AG09319 (cell line): ENCODE measurements at places on chromosomes 7 and 10.

- DNase-seq, result no peak
Measured at GRCh38 chr7:18468795-18469194, 26.8 kb upstream of the HDAC9 start.

DNA sequence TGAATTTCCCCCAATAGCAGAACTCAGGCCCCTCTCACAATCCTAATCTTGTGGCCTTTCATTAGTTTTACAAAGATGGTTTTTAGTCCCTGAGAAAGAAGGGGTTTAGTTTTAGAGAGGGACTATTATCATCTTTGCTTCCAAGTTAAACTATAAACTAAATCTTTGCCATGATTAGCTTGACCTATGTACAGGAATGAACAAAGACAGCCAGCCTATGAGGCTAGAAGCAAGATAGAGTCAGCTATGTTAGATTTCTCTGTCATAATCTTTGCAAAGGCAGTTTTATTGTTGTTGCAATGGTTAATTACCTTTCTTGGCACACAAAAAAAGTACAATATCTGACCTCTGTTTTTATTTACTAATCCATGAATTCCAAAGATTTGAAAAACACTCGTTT lies 19.1 kb downstream of the RNF133 start:
- no peak for DNase-seq

DNA sequence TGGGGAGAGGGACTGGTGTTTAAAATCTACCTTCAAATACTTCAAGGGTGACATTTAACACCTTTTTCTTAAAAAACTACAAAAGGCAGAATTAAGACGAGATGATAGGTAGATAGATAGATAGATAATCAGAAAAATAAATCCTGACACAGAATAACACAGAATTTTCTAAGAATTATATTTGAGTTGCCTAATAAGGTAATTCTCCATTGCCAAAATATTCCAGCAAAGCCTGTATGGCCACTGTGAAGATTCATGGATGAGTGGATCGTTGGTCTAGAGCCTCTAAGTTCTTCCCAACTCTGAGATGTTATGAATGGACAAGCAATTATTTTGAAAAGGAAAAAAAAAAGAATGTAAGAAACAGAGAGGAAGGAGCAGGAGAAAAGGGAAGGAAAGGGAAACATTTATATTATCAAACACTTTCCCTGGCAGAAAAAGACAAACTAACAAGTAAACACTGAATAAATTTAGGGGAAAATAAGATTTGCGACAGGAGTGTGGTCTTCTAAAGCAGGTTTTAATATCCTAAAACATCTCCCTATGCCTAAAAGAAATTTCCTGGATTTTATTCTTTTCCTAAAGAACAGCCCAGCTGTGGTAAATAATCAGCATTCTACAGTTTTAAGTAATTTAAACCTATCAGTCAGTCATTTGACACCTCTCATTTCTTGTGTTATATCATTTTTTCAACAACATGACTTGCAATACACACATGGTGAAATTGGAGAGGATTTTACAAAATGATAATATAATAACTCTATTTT lies 7.5 kb upstream of the CAV2 start:
- no peak for DNase-seq

DNA sequence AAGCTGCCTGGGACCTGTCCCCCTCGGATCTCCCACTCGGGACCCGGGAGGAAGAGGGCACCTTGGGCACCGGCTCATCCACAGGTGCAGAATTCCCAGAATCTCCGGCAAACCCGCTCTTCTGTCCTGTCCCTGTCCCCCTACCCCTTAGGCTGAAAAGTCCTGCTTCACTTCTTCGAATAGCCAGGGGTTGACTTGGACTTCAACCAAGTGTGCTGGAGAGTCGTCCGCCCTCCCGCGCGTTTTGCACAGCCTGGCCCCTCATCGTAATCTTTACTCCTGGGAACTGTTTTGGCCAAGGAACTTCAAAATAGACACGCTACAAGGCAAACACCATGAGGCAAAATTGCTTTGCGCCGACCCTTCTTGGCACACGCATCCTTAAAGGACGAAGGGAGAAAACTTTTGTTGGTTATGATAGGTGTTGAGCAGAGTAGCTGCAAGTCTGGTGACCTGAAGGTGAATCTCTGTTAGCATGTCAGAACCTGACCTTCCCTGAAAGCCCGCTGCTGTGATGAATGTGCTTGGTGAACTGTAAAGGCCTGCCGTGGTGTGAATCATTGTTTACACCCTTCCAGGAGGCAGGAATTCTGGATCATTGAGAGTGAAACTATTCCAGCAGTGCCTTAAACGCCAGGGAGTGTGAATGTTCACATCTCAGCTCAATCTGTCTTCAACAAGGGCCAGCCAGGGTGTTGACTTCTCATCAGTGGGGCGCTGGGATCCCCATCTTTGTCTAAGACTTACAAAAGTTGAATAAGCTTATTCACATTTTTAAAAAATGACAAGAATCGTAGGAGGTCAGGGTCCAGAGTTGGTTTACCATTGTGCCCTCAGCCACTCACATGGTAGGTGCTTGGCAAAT lies 589 bp upstream of the RAPGEF5 start:
- DNase-seq, result no peak

DNA sequence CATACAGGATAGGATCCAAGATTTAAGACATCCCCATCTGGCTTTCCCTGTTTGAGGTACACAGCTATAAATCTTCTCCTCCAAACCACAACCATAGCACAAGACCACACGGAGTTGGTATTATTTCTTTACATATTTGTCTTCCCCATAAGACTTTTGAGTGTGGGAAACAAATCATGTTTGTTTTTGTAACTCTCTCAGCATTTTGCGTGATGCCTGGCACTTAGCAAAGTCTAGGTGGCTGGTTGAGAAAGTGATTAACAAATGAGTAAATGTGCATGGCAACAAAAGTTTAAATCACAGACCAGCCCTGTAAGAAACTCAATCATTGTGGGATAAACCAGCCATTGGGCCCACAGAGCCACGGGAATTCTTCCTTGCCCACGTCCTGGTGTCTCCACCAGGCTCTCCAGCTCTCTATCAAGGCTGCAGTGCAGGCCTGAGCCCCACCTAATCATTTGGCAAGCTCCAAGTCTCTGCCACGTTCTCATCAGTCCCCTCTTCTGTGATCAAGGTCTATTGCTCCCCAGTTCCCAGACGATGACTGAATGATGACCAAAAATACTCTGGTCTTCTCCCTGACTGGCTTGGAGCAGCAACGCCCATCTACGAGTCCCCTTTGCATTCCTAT lies 317.8 kb downstream of the TNS3 start:
- DNase-seq, result no peak

DNA sequence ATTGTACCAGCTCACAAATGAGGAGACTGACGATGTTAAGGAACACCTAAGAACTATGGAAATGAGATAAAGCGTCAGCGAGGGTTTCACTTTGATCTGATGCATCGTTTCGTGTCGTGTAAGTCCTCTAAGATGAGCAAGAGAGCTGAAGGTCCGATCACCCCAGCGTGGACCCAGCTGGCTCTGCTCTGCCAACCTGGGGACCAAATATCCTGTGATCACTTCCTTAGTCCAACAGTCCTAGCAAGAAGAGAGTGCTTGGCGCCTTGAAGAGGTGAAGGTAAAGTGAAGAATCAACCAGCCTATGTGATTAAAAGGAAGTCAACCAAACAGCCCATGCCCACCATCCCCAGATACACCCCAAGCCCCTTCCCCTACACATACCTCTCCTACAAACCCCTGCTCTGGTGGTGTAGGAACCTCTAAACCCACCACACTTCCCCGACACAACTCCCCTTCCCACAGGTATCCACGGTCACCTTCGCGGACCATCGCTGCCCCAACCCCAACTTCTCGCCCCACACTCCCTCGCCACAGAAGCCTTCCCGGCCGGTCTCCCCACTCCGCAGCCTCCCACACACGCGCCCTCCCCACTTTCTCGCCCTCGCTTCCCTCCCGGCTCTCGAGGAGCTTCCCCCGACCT lies 722 bp downstream of the UPF2 start:
- no peak for DNase-seq

- no peak for DNase-seq
Measured at GRCh38 chr7:151237244-151238189, 5.2 kb downstream of the CHPF2 start.

DNA sequence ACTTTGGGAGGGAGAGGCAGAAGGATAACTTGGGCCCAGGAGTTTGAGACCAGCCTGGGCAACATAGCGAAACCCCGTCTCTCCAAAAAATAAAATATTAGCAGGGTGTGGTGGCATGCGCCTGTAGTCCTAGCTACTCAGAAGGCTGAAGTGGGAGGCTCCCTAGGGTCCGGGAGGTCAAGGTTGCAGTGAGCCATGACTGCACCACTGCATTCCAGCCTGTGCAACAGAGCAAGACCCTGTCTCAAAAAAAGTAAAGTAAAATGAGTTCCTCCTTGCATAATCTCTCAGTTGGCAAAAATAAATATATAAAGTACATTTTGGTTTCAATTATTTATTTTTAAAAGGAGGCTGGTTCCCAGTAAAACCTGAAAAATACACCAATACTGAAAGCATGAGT lies 11.8 kb downstream of the NANOS1 start:
- DNase-seq, result no peak
